ENCODE measurements at places on chromosomes 11 and 22. TPM values are rescaled to one million over a fixed set of nuclear protein-coding genes. Genes with fewer than 3 reads are reported as not detected.

- no peak for DNase-seq
These were observed 12.7 kb upstream of the IL10RA start for GRCh38 chr11:117973503-117973860.

RFPL1 gene
- not detected for total RNA-seq

POTEH gene
- total RNA-seq, result not detected

OR52A1 gene
- total RNA-seq, result not detected

- no peak for DNase-seq
These were observed 164.1 kb downstream of the ARHGAP42 start for GRCh38 chr11:100851147-100851546.

AP1B1 gene
- 33.5 TPM for total RNA-seq

DNA sequence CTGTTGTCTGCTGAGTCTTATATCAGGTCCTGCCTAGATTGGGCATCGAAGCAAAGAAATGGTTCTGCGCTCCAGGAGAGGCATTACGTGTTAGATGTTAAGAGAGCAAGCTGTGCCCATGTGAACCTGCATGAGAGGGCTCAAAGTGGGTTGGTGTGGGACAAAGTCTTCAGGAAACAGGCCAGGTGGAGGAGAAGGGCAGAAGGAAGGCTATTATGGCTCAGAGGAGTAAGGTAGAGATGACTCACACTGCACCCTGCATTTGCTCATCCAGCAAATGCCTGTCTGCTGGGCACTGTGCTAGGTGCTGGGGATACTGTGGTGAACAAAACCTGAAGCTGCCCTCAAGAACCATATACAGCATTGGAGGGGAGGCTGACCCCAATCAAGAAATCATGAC lies 5.8 kb downstream of the USP35 start:
- no peak for DNase-seq

- DNase-seq, result no peak
These were observed 131.1 kb downstream of the MPPED1 start for GRCh38 chr22:43542681-43543521.

DNA sequence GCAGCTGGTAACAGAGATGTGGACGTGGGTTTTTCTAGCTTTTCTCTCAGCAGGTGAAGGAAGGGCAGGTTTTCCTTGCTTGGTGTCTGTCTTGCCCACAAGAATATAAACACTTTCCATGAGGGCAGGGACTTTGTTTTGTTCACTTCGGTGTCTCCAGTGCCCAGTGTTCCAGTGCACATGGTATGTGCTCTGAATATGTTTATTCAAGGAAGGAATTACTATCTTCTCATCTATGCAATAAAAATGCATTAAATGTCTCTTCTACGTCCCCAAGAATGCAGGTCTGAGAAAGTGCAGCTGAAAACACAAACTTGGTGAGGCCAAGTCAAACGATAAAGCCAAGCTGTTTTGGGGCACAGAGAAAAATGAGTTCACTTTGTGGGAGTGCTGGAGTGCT lies 56.3 kb upstream of the PLET1 start:
- no peak for DNase-seq

CDHR5 gene
- not detected for total RNA-seq

CASP5 gene
- total RNA-seq, result 0.23 TPM

TTC36 gene
- not detected for total RNA-seq

GAL3ST1 gene
- not detected for total RNA-seq

DNA sequence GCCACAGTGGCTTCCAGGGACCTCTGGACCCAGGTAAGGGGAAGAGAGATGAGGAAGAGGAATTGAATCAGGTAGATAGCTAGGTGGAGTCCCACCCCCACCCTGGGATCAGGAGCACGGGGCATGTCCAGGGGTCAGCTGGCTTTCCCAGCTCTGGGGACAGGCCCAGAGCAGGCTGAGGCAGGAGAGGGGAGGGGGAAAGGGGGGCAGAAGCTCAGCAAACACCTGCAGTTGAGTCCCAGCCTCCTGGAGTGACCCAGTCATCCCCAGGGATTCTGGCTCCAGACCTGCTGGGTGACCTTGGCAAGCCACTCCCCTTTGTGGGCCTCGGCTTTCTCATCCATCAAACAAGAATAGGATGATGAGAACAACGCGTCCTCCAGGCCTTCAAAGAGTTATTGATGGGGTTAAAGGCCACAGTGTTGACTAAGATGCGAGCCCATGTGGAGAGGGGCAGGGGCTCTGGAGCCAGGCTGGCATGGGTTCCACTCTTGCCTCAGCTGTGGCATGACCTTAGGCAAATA lies 16.0 kb downstream of the STARD10 start:
- DNase-seq, result peak; percentile 26

GGTLC3 gene
- not detected for total RNA-seq

- peak; percentile 91 for DNase-seq
These were observed 13.0 kb upstream of the CXCR5 start for GRCh38 chr11:118870396-118871343.

Data from right cardiac atrium (tissue), 5 donors.